Activated naive CD4-positive, alpha-beta T cell treated with anti-CD3 and anti-CD28 coated beads for 36 hours (primary cell): ENCODE measurements at places on chromosomes 5 and 9.

DNA sequence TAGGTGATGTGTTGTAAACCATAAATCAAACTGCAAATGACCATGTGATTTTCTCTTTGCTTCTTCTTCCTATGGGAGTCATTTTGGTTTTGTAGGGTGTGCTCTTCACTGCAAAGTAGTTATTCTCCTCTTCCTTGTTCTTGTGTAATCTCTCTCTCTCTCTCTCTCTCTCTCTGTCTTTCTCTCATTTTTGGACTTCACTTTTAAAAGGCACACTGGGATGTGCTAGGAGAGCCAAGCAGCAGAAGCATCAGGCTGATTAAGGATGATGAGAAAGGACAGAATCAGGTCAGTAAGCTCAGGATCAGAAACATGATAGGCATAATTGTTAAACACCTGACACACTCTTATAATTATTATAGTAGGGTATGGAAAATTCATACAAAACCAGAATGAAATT, 505.3 kb upstream of the ZNF608 start:
- DNase-seq, result no peak

DNA sequence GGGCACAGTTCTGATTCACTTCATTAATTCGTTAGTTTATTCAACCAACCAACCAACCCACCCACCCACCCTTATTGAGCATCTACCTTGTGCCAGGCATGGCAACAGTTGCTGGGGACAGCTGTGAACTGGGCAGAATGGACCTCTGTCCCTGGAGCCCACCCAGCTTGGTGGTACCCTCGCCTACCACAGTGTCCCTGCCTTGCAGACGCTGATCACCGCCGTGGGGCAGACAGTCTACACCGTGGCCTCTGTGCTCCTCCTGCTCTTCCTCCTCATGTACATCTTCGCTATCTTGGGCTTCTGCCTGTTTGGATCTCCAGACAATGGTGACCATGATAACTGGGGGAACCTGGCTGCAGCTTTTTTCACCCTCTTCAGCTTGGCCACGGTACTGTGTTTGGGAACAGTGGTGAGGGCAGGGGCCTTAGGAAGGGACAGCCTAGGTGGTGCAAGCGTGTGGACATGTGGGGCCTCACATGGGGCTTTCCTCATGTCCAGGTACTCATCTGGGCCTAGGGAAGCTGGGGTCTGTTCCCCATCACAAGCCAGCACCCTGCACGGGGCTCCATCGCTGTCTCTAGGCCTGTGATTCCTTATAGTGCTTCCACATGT, 26.2 kb downstream of the PITX1 start:
- no peak for DNase-seq

- peak; percentile 14 for DNase-seq
Observed at GRCh38 chr9:33676746-33677505, 118.4 kb upstream of the PRSS3 start.

DNA sequence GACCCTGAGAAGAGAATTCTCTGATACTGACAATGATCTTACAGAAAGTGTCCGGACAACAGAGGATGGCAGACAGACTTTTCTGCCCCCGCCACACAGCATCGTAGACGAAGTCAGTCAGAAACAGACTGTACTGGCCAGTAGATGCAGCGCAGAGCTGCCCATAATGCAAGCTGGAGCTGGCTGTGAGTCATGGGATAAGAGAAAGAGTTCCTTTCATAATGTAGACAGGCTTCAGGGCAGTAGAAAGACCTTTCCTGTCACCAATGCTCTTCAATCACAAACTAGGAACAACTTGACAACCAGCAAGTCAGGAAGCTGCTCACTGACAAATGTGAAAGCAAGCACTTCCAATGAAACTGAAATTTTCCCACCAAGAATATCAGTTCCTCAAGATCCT, 5.1 kb downstream of the SPATA31D1 start:
- no peak for DNase-seq

- no peak for DNase-seq
Observed at GRCh38 chr5:155676967-155677366, 650.0 kb upstream of the SGCD start.

GRCh38 chr9:137664676-137665075, 45.9 kb downstream of the EHMT1 start:
- no peak for DNase-seq
